Neural progenitor cell (in vitro differentiated cells): ENCODE measurements at places on chromosomes 6 and 20. TPM values are rescaled to one million over a fixed set of nuclear protein-coding genes. Genes with fewer than 3 reads are reported as not detected.
A peak's percentile ranks its signal among the peaks of the same experiment; 100 is the strongest.

- DNase-seq = no peak
Observed at GRCh38 chr6:36038120-36038876, 10.7 kb downstream of the MAPK14 start.

Gene SIRPB1
- total RNA-seq = 0.62 TPM in 1 of 2 replicates, not detected in the other

GRCh38 chr6:25494469-25494868 is 157.5 kb upstream of the SCGN start:
- no peak for DNase-seq

GRCh38 chr20:347317-347639 is 367 bp downstream of the NRSN2 start:
- peak; percentile 20 for DNase-seq

Gene ZC2HC1B
- total RNA-seq = not detected in 2 replicates

Gene SLPI
- total RNA-seq = not detected in 2 replicates

DNA sequence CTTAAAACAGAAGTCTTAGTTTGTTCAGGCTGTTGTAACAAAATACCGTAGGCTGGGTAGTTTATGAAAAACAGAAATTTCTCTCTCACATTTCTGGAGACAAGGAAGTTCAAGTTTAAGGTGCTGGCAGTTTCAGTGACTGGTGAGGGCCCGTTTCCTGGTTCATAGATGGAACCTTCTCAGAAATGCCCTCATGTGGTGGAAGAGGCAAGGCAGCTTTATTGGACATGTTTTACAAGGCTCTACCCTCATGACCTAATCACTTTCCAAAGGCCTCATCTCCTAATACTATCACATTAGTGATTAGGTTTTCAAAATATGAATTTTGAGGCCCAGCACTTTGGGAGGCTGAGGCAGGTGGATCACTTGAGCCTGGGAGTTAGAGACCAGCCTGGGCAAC is 2.4 kb downstream of the HEBP2 start:
- DNase-seq = no peak

GRCh38 chr6:165798991-165799390 is 135.9 kb upstream of the PDE10A start:
- DNase-seq = no peak

Gene TBPL1
- 85.8 and 125 TPM in 2 replicates for total RNA-seq

DNA sequence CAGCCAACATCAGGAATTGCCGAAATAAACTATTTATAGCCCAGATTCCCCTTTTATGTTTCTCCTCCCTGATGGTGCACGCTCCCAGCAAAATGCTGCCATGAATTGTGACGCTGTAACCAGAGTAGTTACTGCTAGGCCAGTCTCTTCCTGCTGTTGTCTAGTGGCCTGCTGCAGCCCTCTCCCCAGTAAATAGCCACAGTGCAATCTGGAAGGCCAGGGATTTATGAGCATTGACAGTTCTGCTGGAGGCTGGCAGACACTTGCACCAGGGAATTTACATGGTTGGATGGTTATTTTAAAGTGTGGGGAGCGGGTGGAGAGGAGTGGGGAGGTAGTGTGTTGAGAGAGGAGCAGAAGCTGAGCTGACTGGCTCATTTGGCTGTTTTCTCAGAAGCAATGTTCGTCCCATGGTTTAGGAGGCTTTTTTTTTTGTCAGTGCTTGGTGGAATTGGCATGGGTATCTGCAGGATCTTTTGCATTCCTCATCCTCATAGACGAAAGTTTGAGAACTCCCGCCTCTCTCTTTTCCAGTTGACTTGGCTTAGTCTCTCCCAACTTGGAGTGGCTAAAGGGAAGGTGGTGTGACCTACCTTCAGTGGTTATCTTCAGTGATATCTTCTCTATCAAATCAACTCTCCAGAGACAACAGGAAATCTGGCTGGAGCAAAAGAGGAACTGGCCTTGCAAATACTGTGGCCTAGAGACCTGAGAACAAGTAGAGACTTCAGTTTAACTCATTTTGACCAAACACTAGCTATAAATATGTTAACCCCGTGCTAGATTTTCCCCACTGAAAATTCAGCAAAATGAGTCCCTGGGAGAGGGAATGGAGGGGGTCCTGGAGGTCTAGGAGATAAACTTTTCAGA is 99.3 kb upstream of the VSTM2L start:
- no peak for DNase-seq

DNA sequence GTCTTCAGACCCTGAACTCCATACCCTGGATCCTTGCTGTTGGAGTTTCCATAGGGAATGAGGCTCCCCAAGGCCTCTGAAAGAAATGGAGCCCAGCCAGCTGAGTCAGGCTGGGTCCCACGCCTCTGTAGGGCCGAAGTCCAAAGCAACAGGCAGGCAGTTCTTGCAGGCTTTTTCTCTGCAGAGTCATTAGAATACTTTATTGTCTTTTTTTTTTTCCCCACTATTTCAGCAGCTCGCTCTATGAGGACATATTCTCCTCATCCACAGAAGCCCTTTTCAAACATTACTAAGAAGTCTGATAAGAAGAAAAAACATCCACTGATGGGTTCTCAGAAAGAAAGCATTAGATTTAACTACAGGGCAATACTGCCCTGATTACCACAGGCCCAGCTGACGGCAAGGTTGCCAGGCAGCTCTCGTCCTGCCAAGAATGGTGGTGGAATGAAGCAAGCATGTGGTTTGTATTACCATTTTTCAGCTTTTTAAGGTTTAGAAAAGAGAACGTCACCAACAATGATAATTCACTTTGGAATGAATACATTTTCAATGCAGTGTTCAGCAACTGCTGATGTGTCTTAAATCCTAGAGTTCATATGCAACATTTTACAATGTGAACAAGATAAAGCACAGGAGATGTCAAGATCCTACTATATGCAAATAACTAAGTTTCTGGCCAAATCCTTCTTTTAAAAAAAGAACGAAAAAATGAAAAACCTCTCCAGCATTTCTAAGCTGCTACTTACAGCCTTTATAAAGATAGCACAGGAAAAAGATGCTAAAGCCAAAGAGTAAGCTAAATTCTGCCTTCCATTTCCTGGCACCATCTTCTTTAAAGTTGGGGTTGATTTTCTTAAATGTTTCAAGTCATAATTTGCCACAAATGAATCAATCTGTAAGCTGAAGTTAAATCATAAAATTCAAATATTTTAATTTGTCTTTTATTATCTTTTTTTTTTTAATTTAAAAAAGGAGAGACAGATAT is 223.6 kb upstream of the CITED2 start:
- peak; percentile 25 for DNase-seq

- DNase-seq = no peak
Observed at GRCh38 chr20:38195521-38195920, 30.5 kb upstream of the TGM2 start.

DNA sequence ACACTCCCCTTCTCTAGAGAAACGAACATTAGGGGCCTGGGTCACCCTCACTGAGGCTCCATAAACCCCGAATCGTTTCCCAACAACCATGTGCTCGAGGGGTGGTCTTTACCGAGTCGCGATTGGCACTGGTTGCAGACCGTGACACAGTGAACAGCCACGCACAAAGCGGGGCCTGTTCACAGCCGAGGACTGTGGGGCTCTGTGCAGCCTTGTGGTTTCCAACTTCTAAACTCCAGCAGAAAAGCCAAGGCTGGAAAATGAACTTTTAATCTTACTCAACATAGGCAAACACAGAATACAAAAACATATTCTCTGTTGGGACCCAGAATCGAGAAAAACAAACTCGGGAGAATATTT is 19.0 kb downstream of the RRBP1 start:
- DNase-seq = no peak

DNA sequence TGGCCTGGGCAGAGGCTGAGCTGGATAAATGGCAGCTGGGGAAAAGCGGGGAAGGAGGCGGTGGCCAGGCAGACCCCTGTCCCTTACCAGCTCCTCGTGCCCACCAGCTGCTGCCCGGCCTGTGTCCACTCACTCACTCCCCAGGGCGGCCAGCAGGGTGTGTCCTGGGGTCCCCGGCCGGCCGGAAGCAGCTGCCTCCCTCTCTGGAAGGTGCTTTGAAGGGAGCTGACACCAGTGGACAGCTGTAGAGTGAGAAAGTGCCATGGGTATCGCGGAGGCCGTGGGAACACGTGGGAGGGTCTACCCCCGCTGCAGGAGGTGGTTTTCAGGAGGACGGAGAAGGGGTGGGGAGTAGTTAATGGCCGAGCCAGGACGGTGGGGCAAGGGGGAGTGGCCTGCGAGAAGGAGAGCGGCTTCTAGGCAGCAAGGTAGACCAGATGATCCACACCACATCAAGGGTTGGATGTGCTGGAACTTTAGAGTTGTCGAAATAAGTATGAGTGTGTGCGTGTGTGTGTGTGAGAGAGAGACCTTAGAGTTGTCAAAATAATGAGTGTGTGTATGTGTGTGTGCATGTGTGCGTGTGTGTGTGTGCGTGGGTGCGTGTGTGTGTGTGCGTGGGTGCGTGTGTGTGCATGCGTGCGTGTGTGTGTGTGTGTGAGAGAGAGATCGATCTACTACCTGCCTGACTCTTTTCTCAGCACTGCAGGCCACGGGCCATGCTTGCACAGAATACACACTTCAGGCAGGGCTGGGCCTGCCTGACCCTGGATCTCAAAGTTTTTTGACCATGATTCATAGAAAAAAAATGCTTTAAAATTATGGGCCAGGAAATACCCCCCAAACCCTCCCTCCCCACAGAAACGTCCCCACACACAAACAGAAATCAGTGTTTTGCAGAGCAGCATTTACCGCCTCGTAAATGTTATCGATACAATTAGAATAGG is 43.9 kb downstream of the CDH4 start:
- no peak for DNase-seq

GRCh38 chr20:35269055-35269781 is 8.7 kb downstream of the MMP24OS start:
- peak; percentile 89 for DNase-seq

Gene NRSN1
- total RNA-seq = 0.19 and 0.31 TPM in 2 replicates

GRCh38 chr6:3009930-3010329 is 10.2 kb downstream of the NQO2 start:
- no peak for DNase-seq

- DNase-seq = peak; percentile 90
Observed at GRCh38 chr20:35226884-35227681, 593 bp downstream of the MMP24 start.

Gene MRPS10
- total RNA-seq = 42.1 and 68.0 TPM in 2 replicates

DNA sequence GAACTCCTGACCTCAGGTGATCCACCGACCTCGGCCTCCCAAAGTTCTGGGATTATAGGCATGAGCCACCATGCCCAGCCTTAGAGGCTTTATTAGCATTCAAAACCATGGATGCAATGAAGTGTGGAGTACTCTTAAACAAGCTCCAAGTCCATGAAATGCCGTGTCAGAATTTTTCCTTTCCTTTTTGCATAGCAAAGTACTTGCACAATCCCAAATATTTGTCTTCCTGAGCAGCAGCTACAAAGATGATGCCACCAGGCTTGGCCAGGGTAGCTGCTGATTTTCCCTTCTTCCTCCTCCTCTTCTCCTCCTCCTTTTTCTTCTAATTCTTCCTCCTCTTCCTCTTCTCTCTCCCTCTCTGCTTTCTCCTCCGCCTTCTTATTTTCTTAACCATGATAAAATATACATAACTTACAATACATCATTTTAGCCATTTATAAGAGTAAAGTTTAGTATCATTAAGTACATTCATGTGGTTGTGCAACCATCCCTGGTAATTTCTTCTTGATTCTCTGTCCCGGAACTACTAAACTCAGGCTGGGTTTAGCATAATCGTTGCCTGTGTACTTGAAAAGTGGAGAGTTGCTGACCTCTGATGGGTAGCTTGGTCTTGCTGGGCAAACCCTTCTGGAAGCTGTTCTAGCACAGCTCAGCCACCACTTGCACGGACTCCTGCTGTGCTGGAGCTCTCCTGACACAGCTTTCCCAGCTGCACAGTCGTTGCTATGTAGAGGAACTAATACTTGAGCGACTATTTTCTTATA is 20.3 kb downstream of the MUCL3 start:
- DNase-seq = no peak

- no peak for DNase-seq
Observed at GRCh38 chr6:118292558-118292957, 255.5 kb upstream of the PLN start.

GRCh38 chr20:3218307-3218988 is 9.2 kb downstream of the ITPA start:
- DNase-seq = peak; percentile 74

Gene HACE1
- total RNA-seq = 37.0 and 53.3 TPM in 2 replicates

Gene CD40
- total RNA-seq = 11.0 and 14.0 TPM in 2 replicates

Gene ZBTB12
- total RNA-seq = 8.4 and 25.6 TPM in 2 replicates

Gene NHSL1
- total RNA-seq = 7.7 and 12.1 TPM in 2 replicates

- DNase-seq = no peak
Observed at GRCh38 chr6:39387785-39388184, 65.3 kb upstream of the KCNK16 start.

DNA sequence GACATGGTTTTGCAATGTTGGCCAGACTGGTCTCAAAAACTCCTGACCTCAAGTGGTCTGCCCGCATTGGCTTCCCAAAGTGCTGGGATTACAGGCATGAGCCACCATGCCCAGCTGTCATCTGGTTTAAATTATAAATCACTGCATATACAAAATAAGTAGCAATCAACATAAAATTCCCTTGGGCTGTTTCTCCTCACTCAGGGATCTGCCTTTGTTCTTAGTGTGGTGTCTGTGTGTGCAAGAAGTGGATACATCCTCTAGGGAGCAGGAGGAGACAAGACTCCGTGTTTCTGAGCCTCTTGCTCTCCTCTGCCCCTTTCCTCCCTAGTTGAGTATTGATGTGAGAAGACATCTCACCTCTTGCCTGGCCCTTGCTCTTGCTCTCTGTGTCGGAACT is 65.2 kb upstream of the ADGRF4 start:
- peak; percentile 48 for DNase-seq

Gene MAP7
- total RNA-seq = 8.9 and 9.0 TPM in 2 replicates

Gene ASIP
- total RNA-seq = not detected in 2 replicates

GRCh38 chr20:41094353-41095055 is 42.8 kb upstream of the PLCG1 start:
- DNase-seq = no peak

GRCh38 chr6:110618591-110619267 is 142.3 kb upstream of the SLC22A16 start:
- no peak for DNase-seq

Gene PCED1A
- 14.6 and 53.1 TPM in 2 replicates for total RNA-seq

- DNase-seq = no peak
Observed at GRCh38 chr6:56406276-56407269, 159.2 kb upstream of the COL21A1 start.

DNA sequence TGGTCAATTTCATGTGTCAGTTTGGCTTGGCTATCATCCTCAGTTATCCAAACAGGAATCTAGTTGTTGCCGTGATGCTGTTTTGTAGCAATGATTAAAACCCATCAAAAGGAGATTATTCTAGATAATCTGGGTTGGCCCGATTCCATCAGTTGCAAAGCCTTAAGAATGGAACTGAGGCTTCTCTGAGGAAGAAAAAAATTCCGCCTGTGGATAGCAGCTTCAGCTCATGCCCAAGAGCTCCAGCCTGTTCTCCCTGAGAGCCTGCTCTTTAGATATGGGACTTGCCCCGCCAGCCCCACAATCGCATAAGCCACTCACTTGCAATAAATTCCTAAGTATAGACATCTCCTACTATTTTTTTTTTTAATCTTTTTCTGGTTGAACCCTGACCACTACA is 61.5 kb downstream of the SEL1L2 start:
- DNase-seq = no peak

Gene NRN1
- 0.74 and 1.3 TPM in 2 replicates for total RNA-seq

GRCh38 chr6:116170358-116171057 is 44.6 kb upstream of the COL10A1 start:
- DNase-seq = no peak
